ENCODE measurements at places on chromosomes 5 and 9.

GRCh38 chr9:94771096-94771495 lies 44.6 kb downstream of the AOPEP start:
- DNase-seq: no peak

DNA sequence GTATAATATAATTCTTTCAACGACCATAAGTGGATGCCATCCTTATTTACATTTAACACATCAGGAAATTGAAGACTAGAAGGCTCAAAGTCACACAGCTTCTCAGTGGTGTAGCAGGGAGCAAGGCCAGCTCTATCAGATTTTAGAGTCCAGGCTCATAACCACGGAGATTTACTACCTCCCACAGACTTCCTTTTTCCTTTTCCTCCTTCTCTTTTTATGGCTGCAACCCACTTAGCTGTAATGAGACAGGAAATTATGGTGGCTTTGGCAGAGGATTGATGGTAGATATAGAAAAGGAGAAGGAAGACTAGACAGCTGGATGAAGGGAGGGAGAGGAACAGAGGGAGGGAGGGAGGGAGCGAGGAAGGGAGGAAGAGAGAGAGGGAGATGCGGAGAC lies 47.4 kb downstream of the SPEF2 start:
- no peak for DNase-seq

DNA sequence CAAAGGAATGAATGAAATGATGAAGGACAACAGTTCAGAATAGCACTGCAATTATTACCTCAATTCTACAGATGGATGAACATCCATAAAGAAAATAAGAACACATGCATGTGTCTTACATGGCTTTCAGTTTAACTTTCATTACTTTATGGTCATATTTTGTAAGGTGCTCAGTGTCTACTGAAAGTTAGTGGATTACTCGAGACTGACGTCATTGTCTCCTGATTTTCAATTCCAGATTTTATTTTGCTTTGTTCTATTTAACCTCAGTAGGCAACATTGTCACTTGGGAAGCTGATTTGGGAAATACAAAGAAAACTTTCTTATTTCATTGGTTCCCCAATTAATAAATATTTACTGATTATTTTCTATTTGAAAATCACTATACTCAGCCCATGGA lies 363.7 kb downstream of the CHSY3 start:
- no peak for DNase-seq

- no peak for DNase-seq
These were observed 72.5 kb upstream of the NMUR2 start for GRCh38 chr5:152477536-152477935.

GRCh38 chr9:117265253-117265652 lies 149.6 kb downstream of the ASTN2 start:
- no peak for DNase-seq

DNA sequence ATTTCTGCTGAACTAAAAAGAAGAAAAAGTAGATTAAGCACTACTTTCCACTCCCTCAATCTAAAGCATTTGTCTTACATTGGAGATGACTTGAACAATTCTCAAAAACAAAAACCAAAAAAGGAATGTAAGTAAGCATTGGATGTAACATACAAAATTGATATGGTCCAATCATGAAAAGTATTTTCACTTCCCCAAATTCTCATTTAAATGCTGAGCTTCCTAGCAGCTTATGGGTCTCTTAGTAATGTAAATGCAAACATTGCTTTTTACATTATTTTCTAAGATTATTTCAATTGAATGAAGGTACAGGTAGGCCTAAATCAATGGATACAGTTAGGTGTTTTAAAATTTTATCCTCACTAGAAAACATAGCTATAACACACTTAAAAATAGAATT lies 20.0 kb downstream of the ANKH start:
- no peak for DNase-seq

GRCh38 chr5:53431665-53432064 lies 48.8 kb upstream of the FST start:
- DNase-seq: peak; percentile 51

- DNase-seq: no peak
These were observed 156.3 kb downstream of the ELAVL2 start for GRCh38 chr9:23669776-23670175.

- peak; percentile 79 for DNase-seq
These were observed 172.4 kb downstream of the SYK start for GRCh38 chr9:90974016-90974415.

GRCh38 chr9:126734877-126735276 lies 70.0 kb upstream of the ZBTB43 start:
- no peak for DNase-seq

DNA sequence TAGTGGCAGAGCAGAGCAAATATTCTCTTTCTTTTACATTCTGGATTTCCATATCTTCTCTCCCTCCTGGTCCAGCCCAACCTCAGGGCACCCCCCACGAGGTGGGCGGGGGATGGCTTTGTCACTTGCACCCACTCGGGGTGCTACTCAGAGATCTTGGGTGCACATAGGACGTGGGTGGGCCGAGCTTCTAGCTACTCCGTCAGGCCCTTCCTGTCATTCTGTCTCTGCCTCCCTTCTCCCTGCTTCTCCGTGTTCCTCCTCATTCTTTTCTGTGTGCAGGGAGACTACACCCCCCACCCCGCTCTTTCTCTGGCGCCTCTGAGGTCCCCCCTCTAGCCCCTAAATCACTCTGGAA lies 19.5 kb downstream of the PCDHGC5 start:
- no peak for DNase-seq

DNA sequence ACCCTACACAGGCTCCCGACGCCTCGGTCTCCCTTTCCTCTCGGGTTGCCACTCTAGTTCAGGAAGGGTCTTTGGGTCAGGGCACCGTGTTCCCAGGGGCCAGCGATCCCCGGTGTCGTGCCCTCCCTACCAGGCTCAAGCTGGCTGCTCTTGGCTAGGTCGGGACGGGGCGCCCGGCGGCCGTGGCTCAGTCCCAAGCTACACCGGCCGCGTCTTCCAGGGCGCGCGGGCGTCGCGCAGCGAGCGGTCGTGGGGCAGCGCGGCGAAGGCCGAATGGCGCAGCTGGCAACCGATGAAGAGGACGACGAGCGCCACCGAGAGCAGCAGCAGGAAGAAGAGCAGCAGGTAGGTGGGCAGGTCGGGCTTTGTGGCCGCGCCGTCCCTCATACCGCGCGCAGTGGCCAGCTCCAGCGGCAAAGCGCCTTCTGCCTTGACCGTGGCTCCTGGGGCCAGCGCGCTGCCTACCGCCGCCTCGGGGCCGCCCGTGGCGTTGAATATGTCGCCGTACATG lies 892 bp downstream of the SMIM32 start:
- peak; percentile 25 for DNase-seq

DNA sequence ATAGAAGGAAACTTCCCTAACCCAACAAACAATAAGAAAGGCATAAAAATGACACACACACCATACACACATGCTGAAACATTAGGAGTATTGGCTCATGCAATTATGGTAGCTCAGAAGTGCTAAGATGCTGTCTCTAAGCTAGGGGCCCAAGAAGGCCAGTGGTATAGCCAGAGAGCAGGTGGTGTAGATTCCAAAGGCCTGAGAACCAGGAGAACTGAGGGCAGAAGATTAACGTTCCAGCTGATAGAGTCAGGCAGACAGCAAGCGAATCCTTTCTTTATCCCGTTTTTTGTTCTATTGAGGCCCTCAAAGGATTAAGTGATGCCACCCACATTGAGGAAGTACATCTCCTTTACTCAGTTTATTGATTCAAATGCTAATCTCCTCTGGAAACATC lies 262.9 kb downstream of the EPB41L4A start:
- no peak for DNase-seq

- peak; percentile 24 for DNase-seq
These were observed 424.0 kb upstream of the RGMB start for GRCh38 chr5:98349251-98349989.

- no peak for DNase-seq
These were observed 152.5 kb downstream of the INSYN2B start for GRCh38 chr5:169827769-169828168.

GRCh38 chr5:112978836-112979235 lies 2.2 kb downstream of the DCP2 start:
- DNase-seq: no peak

DNA sequence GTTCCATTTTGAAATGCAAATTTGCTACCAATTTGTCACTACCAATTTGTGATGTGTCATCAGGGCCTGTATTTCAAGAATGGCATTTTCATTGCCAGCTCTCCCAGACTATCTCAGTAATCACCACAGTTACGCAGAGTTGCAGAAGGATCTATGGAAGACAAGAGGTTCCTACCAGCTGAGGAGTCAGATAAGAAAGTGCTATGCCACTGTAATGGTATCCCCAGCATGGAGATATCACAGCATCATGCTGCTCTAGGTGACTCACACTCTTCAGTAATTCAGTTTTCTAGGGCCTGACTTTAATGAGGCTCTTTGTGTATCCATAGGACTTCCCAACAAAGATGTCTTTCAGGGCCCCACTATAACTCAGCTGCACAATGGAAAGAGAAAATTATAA lies 490.3 kb downstream of the ARHGEF28 start:
- DNase-seq: no peak

- DNase-seq: no peak
These were observed 65.4 kb upstream of the SPOCK1 start for GRCh38 chr5:137564398-137564961.

Data from adipocyte (in vitro differentiated cells).